ENCODE measurements at places on chromosomes 6 and 20.

DNA sequence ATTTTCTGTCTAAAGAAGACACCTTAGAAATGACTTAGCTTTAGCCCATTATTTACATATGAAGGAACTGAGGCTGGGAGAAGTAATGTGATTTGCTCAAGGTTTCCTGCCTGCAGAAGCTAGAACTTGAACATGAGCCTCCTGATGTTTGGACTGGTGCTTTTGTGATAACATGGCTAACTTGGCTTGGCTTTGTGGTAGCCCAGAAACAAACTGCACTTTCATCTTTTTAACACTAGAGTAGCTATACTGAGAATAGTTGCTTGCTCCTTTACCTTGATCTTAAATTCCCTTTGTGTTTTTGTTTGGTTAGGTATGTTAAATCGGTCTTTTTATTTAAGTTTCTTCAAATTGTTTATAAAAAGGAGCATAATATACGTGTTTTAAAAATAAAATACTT, 163.5 kb upstream of the MANEA start:
- DNase-seq: no peak

- DNase-seq: no peak
Measured at GRCh38 chr20:44104798-44105517, 82.0 kb downstream of the JPH2 start.

DNA sequence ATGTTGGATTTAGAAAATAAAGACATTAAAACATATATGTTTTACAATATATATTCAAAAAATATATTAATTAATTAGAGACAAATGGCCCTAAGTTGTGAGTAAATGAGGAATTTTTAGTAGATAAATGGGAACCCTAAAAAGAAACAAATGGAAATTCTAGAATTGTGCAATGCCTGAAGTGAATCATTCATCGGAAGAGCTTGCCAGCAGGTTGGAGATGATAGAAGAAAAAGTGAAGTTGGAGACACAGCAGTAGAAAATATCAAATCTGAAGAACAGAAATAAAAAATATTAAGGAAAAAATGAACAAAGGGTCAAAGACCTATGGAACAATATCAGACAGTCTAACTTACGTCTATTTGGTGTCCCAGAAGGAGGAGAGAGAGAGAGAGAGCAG, 109.4 kb upstream of the NEDD9 start:
- DNase-seq: no peak

DNA sequence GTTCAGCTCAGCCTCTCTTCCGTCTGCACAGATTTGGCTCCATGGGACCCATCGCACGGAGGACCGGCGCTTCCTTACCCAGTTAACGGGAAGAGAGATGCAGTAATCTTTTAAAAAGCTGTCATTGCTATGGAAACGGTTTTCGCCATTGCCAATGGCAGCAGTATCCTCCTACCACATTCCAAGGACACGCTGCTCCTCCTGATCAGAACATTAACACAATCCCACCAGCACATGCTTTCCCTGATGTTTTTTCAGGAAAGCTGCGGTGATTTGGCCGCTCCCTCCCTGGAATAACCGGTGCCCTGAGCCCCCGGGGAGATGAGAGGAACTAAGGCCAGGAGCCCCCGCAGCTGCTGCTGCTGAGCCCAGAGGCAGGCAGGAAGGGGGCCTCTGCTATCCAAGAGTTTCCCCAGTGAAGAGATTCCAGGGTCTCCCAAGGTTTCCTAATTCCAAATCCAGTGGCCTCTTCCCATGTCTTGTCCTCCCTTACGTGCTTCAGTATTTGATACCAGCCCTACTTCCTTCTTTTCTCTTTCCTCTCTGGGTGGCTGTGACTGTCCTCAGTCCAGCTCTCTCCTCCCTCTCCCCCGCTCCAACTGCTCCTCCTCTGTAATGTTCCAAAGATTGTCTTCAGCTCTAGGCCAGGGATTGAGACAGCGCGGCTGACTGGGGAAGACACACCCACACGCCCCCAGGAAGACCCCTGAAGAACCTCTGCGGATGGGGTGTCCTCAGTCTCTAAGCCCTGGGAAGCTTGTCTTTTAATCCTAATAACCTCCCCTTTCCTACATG, 2.6 kb downstream of the BNIP5 start:
- DNase-seq: no peak

- DNase-seq: no peak
Measured at GRCh38 chr6:50851049-50851845, 32.6 kb downstream of the TFAP2B start.

- DNase-seq: no peak
Measured at GRCh38 chr6:98808541-98809210, 25.7 kb upstream of the POU3F2 start.

- no peak for DNase-seq
Measured at GRCh38 chr20:1905693-1906092, 10.5 kb downstream of the SIRPA start.

GRCh38 chr6:103153016-103153415, 1706.7 kb downstream of the HACE1 start:
- no peak for DNase-seq

- DNase-seq: no peak
Measured at GRCh38 chr20:19973961-19974629, 43.1 kb upstream of the NAA20 start.

Data from activated T-cell treated with anti-CD3 and anti-CD28 coated beads for 4 hours (primary cell).